ENCODE measurements at places on chromosomes 1 and 21.

DNA sequence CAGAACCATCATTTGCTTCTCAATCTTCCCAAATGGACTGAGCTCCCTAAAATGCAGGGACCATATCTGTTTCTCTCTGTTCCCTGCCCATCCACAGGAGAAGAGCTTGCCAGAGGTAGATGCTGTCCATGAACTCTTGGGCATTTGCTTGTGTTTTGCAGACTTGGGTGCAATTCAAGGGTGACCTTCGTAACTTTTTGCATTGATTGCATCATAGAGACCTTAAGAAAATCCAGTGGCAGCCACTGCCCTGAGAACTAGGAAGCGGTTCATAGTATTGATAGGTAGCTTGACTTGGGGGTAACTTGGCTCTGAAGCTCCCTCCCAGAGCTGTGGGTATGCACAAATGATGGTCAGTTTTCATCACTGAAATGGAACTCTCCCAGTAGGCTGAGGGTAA, 34.3 kb upstream of the EDEM3 start:
- no peak for DNase-seq

GRCh38 chr21:37294679-37295078, 27.5 kb upstream of the VPS26C start:
- DNase-seq = no peak

DNA sequence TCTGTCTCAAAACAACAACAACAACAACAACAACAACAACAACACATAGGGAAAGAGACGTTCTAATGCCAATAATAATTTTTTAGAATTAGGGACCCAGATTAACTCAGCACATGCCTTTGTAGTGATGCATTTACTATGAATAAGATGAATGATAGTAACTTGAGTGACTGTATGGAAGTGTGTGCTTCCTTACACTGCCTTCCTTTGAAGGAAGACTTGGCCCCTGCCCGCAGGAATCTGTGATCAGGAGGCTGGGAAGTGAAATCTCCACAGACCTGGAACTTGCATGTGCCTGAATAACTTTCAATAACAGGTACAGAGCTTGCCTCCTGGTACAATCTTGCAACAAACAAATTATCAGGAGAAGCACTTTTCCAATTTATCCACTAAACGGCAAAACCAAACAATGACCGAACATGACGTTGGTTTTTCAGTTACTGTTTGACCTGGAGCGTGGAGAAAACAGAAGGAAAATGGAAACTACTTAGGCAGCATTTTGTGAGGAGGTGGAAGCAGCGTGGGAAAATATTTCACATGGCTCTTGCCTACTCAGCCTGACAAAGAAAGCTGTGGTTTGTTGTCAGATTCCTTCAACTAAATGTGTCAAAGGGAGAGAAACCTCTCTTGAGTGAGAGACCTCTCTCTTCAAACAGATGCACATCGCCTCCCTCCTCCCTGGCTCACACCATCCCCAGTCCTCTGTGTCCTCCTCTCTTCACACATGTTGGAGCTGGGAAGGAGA, 10.1 kb upstream of the ABCA4 start:
- DNase-seq = no peak

GRCh38 chr1:23393706-23394105, 24.1 kb upstream of the ZNF436 start:
- DNase-seq = no peak

DNA sequence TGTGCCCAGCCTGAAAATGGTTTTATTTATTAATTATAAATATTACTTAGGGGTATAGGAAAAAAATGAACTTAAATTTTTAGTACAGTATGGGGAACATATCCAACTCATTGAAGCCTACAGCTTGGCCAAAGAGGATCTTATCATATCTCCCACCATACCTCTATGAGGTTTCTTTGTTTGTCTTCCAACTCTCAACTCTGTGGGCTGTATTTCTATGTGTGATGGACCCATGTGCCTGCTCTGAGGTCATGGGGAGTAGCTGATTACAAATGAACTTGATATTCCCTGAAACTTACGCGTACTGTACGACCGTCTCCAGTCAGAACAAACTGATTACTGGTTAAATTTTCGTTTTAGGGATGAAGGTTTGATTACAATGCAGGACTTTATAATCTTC, 41.4 kb upstream of the PODN start:
- no peak for DNase-seq

GRCh38 chr1:173206816-173207568, at the start of gene TNFSF4:
Gene TNFSF4, minus strand, starts transcription at chr1:173207331. Its CDS starts 155 bp downstream, at chr1:173207176.
- DNase-seq = no peak

DNA sequence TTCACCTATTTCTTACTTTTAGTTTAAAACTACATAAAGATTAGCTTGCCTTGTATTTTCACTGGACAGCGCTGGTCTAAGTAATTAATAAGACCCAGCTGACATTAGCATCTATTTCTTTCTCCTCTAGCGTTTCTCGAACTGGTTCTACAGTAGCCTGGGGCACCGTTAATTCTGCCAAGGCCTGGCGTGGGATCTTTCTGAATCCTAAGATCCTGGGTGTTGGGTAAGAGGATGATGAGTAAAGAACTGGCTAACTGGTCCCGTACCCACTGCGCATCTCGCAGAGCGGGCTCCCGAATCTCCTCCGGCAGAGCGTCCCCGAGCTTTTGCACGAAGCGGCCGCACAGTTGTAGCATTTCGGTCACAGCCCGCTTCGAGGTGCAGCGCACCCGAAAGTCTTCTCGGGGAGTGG, 309 bp downstream of the NSL1 start:
- no peak for DNase-seq

Measured in T-helper 2 cell (primary cell).